Hematopoietic multipotent progenitor cell treated with erythropoietin and hydrocortisone succinate and interleukin-3 and kit ligand, for 4 days (in vitro differentiated cells): ENCODE measurements at places on chromosomes 16 and 17.

- no peak for DNase-seq
Measured at GRCh38 chr17:53227514-53227913, 595.2 kb upstream of the KIF2B start.

DNA sequence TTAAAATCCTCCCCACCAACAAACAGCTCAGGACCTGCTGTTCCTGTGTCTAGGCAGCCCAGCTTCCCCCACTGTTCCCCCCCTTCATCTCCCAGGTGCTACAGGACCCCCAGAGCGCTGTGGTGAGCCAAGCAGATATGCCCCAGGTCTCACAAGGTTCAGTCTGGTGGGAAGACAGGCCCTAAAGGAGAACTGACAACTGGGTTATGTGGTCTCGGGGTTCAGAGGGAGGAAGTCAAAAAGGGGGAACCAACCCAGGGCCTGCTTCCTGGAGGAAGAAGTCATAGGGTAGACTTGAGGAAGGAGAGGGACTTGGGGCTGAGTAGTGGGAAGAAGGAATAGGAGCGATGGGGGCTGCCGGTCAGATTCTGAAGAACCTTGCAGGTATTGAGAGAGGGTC, 2.6 kb downstream of the RIPOR1 start:
- peak; percentile 73 for DNase-seq

DNA sequence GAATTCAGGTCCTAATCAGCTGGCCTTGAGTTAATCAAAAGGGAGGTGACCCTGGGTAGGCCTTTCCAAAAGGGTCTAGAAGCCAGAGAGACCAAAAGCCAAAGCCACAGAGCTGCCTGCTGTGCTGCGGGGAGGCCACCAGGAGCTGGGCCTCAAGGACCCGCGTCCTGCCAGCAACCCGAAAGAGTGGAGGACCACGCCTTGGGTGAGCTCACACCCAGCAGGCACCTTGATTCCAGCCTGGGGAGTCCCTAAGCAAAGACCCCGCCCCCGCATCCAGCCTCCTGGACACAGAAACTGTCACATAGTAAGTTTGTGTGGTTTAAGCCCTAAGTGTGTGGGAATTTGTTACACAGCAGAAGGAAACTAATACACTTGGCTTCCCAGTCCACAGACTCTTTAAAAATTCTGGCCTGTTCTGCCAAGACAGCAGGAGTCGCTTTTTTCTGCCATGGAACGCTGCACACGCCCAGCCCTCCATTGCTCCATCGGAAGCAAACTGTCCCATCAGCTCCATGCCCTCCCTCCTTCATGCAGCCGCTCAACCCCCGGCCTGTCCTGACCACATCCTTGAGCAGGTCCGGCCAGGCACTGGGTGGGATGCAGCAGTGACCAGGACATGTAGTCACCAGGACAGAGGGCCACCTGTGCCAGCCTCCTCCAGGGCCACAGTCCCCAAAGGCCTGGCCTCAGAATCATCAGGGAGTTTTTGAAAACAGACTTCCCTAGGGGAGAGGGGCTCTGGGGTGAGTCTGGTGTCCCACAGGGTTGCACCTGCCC, 20.9 kb upstream of the RASD1 start:
- DNase-seq: no peak

DNA sequence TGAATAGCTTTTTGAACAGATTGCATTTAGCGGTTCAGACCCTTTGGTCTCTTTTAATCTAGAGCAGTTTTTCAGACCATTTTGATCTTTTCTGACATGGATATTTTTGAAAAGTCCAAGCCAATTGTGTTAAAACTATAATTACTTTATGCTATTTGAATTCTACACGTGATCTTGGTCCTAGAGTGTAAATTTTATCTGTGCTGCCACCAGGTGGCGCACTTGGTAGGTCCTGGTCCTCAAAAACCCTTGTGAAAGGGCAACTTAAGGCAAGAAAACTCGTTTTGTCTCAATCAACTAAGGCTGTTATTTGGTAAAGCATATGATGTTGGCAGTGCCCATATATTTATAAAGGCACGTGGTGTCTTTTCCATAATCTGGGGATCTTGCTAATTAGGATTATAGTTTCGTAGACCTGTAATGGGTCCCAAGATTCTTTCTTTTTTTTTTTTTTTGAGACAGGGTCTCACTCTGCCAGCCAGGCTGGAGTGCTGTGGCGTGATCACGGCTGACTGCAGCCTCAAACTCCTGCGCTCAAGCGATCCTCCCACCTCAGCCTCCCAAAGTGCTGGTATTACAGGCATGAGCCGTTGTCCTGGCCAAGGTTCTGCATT, 43.9 kb upstream of the TEX2 start:
- peak; percentile 89 for DNase-seq

GRCh38 chr17:51997723-51998122, 160.8 kb downstream of the CA10 start:
- DNase-seq: no peak

DNA sequence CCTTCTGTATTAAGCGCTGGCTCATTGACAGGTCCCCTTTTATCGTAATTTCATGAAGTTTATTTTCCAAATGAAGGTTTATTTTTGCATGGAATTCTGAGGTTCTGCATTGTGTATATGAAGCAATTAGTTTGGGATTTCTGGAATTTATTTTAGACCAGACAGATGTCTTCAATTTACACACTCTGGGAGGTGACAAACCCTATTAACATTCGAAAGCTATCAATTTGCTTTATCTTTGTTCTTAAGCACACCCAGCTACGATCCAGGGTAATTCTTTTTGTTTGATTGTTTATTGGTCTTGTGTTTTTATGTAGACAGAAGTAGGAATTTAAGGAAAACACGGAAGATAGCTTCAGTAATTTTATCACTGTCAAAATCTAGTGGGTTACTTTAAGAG, 264.6 kb downstream of the HS3ST3A1 start:
- DNase-seq: no peak

- DNase-seq: no peak
Measured at GRCh38 chr17:869567-870525, 87.7 kb downstream of the MRM3 start.

GRCh38 chr16:85447693-85448313, 165.3 kb upstream of the GSE1 start:
- no peak for DNase-seq

DNA sequence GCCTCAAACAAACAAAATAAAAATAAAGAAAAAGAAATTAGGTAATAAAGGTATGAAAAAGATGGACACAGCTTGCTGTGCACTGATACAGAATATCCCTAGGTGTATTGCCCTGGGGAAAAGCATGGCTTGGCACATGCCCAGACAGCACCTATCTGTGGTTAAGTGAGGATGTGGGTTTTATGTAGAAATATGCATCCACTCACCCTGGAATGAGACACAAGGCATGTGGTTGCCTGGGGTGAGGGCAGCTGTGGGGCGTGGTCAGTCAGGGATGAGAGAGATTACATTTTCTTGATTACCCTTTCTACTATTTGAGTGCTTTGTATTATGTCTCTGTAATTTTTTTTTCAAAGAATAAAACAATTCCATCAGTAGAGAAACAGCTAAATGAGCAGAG, 6.9 kb downstream of the PLLP start:
- DNase-seq: peak; percentile 87

DNA sequence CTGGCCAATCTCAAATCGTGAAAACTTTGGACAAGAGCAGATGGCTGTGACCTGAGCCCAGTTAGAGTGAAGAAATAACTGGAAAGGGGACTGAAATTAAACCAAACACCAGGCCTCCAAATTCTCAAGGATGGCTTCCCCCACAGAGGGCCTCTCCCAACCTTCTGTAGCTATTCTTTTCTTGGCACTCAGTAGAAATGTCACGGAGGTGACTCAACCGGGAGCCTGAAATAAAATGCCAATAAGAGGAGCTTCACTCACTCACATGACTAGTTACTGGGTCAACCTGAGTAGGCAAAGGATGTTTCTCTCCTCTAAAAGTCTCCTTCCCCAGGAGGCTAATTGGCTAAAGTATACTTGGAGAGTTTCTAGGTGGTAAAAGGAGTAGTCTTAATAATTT, 230.7 kb downstream of the MAF start:
- no peak for DNase-seq

- DNase-seq: no peak
Measured at GRCh38 chr17:59353106-59353854, 21.8 kb downstream of the YPEL2 start.

DNA sequence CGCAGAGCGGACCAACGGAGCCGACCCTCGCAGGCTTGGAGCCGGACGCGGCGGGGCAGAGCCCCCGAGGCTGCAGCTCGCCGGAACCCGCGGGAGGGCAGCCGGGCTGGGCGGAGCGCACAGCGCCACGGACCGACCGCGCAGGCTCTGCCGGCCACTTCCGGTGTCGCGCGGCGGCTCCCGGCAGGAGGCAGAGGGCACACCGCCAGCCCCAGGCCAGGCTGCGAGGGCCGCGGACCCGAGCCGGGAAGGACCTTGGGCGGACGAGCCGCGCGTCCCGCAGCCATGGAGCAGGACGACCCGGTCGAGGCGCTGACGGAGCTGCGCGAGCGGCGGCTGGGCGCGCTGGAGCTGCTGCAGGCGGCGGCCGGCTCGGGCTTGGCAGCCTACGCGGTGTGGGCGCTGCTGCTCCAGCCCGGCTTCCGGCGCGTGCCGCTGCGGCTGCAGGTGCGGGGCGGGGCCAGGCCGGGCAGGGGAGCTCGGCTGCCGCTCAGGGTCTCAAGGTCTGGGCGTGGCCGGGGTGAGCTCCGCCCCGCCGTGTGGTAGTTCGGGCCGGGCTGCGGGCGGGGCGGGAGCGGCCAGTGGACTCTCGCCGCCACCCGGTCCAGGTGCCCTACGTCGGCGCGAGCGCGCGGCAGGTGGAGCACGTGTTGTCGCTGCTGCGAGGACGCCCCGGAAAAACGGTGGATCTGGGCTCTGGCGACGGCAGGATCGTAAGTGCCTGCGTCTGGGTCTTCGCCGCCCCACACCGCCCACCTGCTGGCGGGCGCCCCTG, at the start of gene ANTKMT:
Gene ANTKMT, plus strand, starts transcription at position 157 of the 775 bp plus-strand sequence. Its CDS starts 129 bp downstream, at position 286.
- peak; percentile 95 for DNase-seq

DNA sequence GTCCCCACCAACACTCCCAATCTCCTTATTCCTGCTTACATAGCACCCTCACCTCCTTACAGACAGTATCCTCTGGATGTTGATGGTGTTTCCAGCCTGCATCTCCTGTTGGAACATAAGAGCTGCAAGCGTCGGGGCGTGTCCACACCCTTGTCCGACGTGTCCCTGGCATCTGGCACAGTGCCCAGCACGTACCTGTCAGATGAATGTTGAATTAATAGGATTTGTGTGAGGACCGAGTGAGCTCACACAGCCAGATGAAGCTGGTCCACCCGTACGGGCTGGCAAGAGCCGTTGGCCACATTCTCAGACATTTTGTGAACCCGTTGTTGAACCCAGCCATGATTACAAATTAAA, 12.2 kb upstream of the CBX4 start:
- DNase-seq: no peak

DNA sequence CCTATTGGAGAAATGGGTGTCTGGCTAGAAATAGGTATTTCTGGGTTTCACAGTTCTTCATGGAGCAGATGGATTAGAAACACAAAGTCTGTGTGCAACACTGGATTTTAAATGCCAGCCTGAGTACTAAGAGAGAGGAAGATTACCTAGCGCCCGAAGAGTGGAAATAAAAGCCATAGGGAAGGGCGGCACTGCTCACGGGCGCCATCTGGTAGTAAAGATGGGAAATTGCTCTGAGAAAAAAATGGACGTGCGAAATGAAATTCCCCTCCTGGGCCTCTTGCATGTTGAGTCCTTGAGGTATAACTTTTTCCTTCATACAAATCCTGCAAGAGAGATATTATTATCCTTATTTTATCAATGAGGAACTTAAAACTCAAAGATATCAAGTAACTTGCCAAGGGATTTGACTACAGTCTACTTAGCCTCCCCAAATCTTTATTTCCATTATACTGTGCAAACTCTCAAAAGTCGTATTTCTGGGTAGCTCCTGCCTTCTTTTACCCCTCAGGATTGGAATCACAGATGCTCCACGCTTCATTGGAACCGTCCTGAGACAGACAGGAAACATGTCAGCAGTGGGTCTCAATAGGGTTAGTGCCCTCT, 72.8 kb downstream of the MMD start:
- DNase-seq: peak; percentile 81

GRCh38 chr17:21376759-21377690, 868 bp downstream of the KCNJ12 start:
- DNase-seq: peak; percentile 51

- DNase-seq: no peak
Measured at GRCh38 chr16:88606148-88606757, 32.1 kb upstream of the IL17C start.

DNA sequence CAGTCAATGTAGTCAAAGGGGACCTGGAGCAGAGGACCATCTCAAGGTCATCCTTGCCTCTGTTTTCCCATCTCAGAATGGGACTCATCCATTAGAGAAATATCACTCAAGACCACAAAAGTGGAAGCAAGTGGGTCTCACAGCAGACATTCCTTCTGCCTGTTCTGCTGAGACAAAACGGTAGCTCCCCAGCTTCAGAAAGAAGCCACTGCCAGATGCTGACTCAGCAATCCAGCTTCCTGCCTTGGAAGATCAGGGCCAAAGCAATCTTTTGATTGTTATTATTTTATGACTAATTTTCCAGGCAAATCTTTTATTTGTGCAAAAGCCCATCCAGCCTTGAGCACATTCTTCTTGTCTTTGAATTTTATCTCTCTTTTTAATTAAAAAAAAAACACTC, 86.8 kb downstream of the CCT6B start:
- peak; percentile 71 for DNase-seq

GRCh38 chr17:42819939-42820535, 4.0 kb downstream of the BECN1 start:
- peak; percentile 91 for DNase-seq

GRCh38 chr16:29975134-29975538, 1.5 kb downstream of the TAOK2 start:
- no peak for DNase-seq

GRCh38 chr17:29572691-29573557, 4.4 kb downstream of the TP53I13 start:
- DNase-seq: peak; percentile 79

DNA sequence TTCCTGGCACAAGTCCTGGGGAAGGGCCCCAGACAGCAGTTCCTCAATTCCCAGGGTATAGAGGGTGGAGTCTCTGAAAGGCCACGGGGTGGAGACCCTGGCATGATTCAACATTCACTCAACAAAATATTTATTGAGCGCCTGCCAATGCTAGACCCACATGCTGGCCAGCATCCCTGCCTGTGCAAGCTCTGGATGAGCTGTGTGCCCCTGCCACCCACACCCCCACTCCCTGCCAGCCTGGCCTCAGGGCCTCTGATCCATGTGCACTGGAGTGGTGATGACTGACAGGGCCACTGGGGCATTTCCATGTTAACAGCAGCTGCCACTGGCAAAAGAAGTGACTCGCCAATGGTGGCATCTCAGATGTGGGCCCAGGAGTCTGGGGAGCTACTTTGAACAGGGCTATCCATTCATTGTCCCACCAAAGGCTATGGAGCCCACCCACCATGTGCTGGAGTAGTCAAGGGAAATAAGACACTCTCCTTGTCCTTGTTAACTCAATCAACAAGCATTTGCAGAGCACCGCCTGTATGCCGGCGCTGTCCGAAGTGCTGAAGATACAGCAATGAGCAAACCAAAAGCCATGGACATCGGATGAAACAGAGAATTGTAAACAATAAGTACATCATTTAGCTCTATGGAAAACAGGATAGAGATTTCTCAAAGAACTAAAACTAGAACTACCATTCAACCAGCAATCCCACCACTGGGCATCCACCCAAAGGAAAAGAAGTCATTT, 3.0 kb upstream of the PRSS22 start:
- peak; percentile 56 for DNase-seq
